ENCODE measurements at places on chromosomes 2 and 18.

GRCh38 chr2:168194784-168195522, 52.4 kb downstream of the STK39 start:
- DNase-seq, result no peak

DNA sequence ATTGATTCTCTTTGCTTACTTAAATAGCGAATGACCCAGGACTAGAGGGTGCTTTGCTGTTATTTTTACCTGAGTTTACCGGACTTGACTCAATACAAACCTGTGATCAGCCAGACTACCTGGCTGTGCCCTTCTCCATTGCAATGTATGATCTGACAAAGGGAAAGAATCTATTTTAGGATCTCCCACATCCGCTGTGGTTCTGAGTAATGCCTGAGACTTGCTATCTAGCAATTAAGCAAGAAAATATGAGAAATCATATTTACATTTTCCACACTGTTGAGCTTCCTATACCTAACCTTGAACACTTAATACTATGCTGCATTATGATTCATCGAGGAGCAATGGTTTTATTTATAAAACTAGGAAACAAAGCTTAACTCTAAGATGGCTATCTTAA, 215.2 kb downstream of the RAD51AP2 start:
- DNase-seq, result no peak

DNA sequence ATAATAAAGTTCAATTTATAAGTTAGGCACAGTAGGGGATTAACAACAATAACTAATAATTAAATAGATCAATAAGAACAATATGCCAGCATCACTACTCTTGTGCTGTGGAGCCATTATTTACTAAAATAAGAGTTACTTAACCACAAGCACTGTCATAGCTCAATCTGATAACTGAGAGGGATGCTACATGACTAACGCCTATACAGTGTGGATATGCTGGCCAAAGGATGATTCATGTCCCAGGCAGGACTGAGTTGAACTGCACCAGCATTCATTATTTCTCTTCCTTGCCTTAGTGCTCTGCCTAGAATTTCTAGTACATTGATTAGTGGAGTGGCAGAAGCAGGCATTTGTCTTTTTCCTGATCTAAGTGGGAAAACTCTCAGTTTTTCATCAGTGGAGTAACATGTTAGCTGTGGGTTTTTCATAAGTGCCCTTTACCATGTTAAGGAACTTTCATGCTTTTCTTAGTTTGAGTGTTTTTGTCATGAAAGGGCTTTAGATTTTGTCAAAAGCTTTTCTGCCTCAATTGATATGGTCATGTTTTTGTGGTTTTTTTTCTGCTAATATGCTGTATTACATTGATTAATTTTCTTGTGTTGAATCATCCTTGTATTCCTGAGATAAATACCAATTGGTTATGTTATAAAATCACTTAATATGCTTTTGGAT, 21.7 kb downstream of the KIAA1328 start:
- DNase-seq, result no peak

- no peak for DNase-seq
Measured at GRCh38 chr2:98157557-98157956, 70.6 kb downstream of the VWA3B start.

DNA sequence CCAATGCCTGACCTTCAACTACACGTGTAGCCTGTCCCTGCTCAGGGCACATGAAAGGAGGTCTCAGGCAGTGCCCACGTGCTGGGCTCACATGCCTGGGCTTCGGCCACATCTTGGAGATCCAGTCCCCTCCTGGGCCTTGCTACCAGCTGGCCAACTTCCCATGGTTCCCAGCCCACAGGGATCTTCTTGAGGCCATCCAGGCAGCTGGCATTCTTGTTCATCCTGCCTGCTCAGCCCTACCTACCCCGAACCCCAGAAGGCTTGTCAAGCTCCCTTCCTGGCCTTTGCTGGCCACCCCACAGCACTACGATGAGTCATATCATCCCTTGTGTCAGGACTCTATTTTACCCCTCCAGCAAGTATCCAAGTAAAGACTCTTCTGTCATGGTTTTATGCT, 97.1 kb downstream of the ZBTB7C start:
- no peak for DNase-seq

DNA sequence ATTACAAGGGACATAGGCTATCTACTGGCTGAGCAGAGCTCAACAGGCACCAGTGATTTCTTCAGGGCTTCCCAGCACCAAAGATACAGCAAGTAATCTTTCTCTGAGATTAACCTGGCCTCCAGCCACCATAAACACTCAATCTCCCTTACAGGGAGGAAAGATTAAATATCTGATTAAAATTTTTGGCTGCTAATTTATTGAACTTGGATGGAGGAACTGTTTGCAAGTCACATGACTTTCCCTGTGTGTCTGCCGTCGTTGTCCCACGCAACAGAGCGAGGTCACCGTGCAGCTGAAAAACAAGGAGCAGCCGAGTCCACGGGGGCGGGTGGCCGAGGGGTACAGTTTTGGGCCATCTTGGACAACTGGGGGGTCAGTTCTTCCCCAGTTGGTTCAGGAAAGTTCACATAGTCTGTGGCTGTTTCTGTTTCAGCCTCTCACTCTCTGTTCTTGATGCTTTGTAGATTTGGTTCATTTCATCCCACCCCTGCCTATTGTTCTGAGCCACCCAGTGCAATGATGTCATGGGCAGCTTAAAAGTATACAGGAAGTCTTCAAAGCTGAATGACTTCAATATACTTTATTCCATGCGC, 186.8 kb upstream of the CTAGE1 start:
- no peak for DNase-seq

GRCh38 chr2:54763636-54764291, 40.3 kb downstream of the EML6 start:
- no peak for DNase-seq

DNA sequence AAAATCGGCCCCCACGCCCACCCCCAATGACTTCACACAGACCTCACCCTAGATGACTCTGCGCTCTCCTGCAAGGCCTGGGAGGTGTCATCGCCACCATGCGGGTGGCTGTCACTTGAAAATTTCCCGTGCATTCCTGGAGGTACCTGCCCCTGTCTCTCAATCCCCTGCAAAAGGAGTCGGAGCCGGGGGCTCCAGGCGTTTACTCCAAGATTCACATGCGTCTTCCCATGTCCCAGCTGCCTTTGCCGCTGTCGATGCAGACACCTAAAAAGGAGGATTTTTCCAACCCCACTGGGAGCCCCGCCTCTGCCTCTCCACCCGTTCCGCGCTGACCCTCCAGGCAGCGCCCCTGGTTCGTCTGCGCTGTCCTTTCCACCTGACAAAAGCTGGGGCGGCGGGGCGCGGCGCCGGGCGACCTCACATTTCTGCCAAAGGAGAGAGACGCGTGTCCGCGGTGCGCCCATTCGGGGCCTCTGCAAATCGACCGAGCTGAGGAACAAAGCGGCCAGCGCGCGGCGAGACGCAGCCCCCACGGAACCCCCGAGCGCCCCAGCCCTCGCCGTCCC, 667 bp downstream of the REEP1 start:
- no peak for DNase-seq

DNA sequence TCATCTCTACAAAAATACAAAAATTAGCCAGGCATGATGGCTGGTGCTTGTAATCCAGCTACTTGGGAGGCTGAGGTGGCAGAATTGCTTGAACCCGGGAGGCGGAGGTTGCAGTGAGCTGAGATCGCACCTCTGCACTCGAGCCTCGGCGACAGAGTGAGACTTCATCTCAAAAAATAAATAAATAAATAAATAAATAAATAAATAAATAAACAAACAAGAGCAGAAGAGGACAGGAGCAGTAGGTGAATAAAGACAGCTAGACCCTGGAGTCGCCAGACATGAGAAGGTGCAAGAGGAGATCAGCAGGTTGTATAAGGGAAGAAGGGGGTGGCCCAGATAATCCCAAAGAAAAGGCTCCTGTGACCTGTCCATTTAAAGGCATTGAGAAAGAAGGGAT, 12.3 kb downstream of the LAMA1 start:
- no peak for DNase-seq

DNA sequence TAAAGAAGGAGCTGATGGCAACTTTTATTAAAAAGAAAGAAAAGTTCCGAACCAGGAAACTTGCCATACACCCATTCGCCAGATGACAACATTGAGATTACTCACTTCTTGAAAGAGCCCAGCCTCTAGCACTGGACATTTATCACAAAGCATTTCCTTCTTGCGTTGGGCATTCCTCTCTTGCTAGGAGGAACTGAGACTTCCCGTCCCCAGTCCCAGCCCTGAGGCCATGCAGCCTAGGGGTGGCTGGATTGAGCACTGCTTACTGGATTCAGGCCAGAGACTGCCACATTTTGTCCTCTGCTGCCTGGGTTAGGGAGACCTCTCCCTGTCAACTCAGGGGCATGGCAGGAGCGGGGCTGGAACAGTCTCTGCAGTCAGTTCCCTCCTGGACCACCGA, 80.1 kb downstream of the SDC1 start:
- DNase-seq, result no peak

DNA sequence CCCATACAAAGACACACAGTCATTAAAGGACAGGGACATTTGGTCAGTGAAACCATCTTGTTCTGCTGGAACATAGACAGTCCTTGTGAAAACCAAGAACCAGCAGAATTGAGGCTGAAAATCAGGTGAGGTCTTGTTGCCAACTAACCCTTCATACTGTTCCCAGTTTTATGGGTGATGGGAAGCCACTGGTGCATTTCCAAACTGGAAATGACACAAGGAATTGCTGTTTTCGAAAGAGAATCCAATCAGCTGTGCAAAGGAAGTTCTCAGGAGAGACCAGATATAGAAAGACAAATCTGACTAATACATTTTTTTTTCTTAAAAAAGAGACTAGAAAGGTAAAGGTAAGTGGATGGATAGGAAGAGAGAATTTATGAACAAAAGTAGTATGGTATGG, 948.2 kb downstream of the TSN start:
- DNase-seq, result no peak

DNA sequence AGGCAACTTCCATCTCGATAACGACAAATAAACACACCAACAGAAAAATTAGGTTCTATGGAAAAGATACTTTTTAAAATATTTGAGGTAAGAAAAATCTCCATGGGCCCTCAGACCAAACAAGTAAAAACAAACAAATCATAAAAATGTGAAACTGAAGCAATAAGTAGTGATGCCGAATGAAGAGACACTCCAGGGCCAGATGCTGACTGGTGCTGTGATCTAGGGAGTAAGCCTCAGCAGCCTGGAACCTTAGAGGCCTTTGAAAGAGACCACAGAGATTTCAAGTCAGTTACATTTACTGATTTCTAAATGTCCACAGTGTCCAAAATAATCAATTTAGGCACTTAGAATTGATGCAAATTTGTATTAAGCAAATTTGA, 1144.7 kb downstream of the CNTNAP5 start:
- no peak for DNase-seq

DNA sequence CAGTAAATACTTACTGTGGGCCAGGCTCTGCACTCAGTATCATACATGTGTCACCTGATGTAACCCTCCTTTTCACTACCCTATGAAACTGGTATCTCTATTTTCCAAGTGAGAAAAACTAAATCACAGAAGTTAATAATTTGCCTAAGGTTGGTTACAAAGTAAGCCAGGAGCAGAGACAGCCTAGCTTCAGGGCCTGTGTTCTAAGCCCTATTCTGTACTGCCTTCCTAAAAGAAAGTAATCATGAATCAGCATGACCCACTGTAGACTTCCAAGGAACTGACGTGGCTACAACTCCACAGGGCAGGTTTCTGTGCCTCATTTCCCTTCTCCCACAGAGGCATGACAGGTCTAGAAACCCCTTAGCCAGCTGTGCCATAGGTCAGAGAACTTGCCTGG, 14.3 kb downstream of the ZNF142 start:
- no peak for DNase-seq

DNA sequence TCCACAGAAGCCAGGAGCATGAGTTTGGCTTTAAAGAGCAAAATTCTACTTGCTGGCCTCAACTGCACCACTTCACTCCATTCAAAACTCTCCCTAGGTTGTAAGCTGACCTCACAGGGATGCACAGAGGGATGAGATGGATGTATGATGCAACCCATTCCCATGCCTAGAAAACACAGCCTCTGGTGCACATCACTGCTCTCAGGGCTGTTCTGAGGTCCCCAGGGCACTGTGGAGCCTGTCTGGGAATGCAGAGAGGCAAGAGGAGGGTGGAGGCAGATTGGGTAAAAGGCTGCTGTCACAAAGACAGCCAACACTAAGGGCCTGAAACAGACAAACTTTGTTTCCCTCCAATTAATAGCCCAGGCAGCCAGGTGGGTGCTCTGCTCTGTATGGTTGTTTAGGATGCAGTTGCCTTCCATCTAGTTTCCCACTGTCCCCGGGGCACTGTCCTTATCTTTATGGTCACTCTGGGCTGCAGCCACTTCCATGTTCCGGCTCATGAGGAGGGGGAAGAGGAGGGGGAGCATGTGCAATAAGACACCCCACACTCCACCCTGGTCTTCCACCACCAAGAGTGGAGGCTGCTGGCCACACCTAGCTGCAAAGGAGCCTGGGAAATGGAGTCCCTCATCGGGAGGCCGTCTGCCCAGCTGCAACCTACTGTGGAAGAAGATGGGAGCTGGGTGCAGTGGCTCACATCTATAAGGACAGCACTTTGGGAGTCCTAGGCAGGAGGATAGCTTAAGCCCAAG, 7.0 kb downstream of the GPR45 start:
- DNase-seq, result no peak

- no peak for DNase-seq
Measured at GRCh38 chr2:9637330-9637729, 6.5 kb upstream of the YWHAQ start.

DNA sequence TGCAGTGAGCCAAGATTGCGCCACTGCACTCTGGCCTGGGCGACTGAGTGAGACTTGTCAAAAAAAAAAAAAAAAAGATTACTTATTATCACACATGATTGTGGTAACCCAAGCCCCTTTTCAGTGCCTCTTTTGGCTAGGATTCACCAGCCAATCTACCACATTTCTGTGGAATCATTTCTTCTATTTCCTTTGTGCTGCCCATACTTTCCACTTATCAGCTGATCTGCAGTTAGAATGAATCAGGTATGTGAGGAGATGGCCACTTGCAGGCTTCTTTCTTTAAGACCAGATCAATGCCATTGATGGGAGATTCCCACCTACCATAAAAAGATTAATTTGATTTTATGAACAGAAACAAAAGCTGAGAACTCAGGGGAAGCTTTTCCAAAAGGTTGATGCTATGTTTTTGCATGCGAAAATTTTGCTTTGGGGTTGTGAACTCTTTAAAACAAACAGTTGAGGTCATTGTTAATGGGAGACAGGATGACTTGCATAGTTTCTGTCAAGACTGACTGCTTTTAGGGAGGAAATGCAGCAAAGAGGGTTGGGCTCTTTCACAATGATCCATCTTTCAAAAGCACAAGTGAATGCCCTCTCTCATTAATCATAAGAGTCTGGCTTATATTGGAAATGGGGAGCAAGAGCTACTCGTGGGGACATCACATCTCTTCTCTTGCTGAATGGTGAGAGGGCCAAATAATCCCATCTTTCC, 66.9 kb upstream of the CYP26B1 start:
- DNase-seq, result no peak

DNA sequence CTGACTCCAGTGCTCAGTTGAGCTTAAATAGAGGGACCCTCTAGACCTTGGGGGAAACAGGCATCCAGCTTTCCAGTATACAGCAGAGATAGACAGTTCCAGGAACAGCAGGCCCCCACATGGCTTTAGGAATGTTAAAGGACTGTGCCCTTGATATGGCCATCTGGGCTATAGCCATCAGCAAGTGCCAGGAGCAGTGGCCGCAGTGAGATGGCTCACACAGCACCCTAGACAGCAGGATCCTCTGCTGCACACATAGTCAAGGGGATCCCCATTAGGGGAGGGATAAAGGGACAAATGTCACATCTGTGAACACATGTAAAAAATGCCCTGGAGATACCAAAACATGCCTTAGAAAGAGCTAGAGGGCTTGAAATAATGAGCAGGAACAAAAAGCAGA, 213.4 kb downstream of the PTH2R start:
- DNase-seq, result no peak

Data from hypothalamus (tissue), 51 donors.